NAMALWA (cell line): ENCODE measurements at places on chromosomes 13 and 19.
A peak's percentile ranks its signal among the peaks of the same experiment; 100 is the strongest.

GRCh38 chr19:53909471-53910169, 542 bp downstream of the CACNG7 start:
- DNase-seq, result no peak

GRCh38 chr19:17579661-17580244, 24.3 kb downstream of the COLGALT1 start:
- peak; percentile 95 for DNase-seq

DNA sequence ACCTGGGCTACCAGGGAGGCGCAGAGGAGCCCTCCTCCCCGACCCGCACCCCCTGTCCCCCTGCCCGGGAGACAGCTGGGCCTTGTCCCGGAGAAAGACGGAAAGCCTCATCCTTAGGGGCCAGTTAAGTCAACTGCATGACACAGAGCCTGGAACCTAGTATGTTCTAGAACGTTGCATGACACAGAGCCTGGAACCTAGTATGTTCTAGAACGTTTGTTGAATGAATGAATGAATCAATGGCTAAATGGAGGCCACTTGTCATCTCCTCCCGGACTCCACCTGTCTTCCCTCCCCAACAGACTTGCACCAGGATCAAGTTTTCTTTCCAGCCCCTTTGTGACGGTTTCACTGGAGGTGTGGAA, 706 bp downstream of the SERP2 start:
- DNase-seq, result no peak

DNA sequence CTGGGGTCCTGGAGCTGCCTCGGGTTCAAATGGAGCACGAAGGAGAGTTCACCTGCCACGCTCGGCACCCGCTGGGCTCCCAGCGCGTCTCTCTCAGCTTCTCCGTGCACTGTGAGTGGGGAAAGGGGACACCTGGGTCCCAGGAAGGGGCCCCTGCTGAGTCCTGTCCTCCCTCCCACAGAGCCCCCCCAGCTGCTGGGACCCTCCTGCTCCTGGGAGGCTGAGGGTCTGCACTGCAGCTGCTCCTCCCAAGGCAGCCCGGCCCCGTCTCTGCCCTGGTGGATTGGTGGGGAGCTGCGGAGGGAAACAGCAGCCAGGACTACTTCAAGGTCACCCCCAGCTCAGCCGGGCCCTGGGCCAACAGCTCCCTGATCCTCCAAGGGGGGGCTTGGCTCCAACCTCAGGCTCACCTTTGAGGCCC, 11.0 kb upstream of the SIGLEC11 start:
- DNase-seq, result no peak

DNA sequence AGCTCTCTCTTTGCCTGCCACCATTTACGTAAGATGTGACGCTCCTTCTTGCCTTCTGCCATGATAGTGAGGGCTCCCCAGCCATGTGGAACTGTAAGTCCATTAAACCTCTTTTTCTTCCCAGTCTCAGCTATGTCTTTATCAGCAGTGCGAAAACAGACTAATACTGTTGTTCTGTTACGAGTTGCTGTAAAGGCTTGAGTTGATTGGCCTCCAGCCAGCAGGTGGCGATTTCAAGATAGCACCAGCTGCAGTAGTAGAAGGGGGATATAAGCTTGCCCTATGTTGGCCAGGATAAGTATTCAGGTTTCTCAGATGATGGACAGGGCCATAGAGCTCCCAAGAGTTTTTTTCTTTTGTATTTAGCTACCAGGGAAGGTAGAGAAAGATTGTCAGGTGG, 385.5 kb downstream of the MZT1 start:
- DNase-seq, result peak; percentile 22

DNA sequence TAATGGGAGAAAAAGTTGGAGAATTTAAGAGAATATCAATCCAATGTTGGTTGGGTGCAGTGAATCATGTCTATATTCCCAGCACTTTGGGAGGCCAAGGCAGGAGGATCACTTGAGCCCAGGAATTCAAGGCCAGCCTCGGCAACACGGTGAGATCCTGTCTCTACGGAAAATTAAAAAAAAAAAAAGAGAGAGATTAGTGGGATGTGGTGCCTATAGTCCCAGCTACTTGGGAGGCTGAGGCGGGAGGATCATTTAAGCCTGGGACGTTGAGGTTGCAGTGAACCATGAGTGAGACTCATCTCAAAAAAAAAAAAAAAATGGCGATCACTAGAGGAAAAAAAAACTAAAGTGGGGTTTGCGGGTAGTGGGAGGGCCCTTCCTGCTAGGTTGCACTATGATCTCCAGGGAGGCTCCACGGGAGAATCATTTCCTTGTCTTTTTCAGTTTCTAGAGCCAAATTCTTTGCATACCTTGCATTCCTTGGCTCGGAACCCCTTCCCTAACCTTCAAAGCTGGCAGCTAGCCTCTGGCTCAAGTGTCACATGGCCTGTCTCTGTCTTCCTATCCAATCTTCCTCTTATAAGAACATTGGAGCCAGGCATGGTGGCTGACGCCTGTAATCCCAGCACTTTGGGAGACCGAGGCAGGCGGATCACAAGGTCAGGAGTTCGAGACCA, 5.8 kb upstream of the ERCC2 start:
- no peak for DNase-seq

DNA sequence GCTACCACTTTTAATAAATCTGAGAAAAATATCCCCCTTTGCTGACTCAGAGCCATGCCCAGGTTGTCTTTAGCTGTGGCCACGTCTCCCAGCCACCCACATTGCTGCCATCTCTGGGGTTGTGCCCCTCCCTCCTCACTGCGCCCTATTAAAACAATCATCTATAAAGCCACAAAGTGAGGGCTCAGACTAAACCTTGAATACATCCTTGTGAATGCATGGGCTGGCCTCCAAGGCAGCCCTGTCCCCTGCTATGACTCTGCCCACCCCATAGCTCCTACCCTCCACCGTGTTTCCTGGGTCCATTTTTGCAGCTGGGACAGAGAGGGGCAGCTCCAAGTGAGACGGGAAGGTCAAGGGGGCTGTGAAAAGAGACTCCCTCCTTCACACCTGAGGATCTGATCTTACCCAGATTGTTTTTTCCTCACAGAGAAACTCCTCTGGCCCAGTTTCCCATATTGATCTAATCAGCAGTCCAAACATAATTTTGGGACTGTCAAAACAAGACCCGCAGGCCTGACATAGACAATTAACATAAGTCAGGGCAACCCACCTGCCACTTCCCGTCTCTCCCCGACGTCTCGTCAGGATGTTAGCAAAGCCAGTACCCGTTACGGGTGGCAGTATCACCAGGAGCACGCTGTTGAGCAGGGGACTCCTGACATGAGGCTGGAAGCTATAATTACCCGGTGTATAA, 199.0 kb downstream of the KATNAL1 start:
- DNase-seq, result no peak

DNA sequence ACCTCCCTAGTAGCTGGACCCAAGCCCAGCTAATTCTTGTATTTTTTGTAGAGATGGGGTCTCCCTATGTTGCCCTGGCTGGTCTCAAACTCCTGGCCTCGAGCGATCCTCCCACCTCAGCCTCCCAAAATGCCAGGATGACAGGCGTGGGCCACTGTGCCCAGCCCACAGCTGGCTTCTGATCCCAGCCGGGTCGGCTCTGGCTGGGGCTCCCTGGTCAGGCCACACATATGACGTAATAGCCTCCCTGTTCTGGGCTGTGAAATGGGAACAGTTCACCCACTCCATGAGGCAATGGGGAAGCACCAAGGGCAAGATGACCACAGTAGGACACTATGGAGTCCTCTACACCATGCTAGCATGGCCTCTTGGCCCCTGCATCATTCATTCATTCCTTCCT, 41.1 kb downstream of the TINCR start:
- no peak for DNase-seq

DNA sequence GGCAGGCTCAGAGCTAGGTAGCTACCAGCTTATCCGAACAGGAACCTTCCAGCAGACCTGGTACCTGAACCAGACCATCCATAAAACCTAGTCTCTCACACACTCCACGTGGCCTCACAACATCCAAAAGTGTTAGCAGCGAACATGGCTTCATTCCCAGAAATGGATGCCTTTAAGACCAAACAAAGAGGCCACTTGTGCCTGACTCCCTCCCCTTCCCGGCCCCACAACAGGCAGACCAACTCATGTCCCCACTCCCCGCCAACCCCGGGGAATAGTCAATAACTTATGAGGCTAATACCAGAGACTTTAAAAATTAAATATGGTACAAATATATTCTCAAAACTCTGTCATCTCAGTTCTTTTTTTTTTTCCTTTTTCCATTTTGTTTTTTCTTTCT, 46.2 kb downstream of the ZNF557 start:
- no peak for DNase-seq
